ENCODE measurements at places on chromosomes 7 and 10. TPM values are rescaled to one million over a fixed set of nuclear protein-coding genes. Genes with fewer than 3 reads are reported as not detected.

CWF19L1 gene
- 24.0 TPM for total RNA-seq

DIP2C gene
- total RNA-seq, result 10.9 TPM

IGF2BP3 gene
- total RNA-seq, result 39.0 TPM

GPR26 gene
- not detected for total RNA-seq

HHEX gene
- total RNA-seq, result 0.65 TPM

NKX2-3 gene
- total RNA-seq, result not detected
